ENCODE measurements at places on chromosomes 5 and 9.
A peak's percentile ranks its signal among the peaks of the same experiment; 100 is the strongest.

- DNase-seq = no peak
Measured at GRCh38 chr9:36871606-36872005, 162.5 kb downstream of the PAX5 start.

DNA sequence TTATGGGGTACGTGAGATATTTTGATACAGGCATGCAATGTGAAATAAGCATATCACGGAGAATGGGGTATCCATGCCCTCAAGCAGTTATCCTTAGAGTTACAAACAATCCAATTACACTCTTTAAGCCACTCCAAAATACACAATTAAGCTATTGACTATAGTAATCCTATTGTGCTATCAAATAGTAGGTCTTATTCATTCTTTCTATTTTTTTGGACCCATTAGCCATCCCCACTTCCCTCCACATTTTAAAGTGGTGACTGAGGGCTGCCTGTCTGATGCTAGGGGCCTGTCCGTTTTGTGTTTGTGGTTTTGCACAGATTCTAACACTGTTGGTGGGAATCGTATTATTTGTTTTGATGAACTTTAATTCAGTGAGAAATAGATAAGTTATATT lies 129.7 kb upstream of the DHFR start:
- no peak for DNase-seq

GRCh38 chr5:74578356-74579044 lies 62.0 kb downstream of the ENC1 start:
- no peak for DNase-seq

DNA sequence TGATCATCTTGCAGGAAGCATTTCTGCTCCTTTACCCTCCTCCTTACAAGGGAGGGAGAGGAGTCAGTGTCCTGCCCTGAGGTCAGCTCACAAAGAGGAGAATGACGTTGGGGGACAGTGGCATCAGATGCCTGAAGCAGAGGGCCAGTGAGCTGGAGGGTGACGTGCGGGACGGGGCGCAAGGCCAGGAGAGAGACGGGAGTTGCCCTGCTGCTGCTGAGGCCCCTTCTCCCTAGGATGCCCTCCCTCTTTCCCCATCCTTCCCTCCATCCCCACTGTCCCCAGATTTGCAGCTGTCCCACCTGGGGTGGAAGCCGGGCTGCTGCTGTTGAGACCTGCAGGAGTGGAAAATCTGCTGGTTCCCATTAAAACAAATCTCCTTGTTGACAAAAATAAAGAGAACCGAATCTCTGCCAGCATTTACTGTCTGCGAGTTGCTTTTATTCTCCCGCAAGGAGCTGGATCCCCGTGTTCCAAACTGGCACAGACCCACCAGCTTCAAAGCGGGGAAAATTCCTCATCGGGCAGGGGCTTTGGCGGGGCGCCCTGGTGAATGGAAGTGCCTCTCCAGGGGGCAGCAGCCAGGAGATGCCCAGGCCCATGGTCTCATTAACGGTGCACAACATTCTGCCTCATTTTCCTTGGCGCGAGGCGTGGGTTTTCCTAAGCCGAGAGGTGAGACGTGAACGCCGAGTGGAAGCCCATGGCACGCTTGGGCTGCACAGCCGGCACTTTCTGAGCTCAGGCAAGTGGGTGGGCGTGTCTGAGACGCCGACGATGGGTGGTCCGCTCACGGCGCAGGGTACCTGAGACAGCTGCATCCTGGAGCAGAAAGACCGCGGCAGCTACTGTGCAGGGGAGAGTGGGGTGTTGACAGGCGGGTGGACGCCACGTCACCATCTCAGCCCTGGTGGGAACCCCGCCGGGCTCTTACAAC lies 13.9 kb upstream of the COL5A1 start:
- DNase-seq = no peak

GRCh38 chr5:111697215-111697614 lies 59.8 kb downstream of the NREP start:
- DNase-seq = no peak

- DNase-seq = no peak
Measured at GRCh38 chr9:84701801-84702200, 32.3 kb downstream of the NTRK2 start.

GRCh38 chr9:134826336-134827285 lies 54.0 kb upstream of the FCN2 start:
- no peak for DNase-seq

DNA sequence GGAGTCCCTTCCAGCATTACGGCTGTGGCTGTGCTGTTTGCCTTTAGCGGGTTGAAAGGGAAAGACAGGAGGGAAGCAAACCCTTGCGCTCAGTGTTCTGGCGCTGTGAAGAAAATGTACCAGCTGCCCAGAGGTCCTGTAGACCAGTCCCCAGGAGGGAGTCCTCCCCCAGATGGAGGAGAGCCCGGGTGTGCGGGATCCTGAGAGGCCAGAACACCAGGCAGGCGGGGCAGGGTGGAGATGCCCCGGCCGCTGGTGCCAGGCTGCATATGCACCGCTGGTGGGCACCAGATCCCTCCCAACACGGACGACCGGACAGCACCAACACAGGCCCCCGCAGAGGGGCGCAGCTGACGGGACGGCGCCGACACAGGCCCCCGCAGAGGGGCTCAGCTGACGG lies 37.2 kb upstream of the SLC9A3 start:
- DNase-seq = no peak

GRCh38 chr5:158324236-158324635 lies 465.3 kb upstream of the CLINT1 start:
- DNase-seq = no peak

DNA sequence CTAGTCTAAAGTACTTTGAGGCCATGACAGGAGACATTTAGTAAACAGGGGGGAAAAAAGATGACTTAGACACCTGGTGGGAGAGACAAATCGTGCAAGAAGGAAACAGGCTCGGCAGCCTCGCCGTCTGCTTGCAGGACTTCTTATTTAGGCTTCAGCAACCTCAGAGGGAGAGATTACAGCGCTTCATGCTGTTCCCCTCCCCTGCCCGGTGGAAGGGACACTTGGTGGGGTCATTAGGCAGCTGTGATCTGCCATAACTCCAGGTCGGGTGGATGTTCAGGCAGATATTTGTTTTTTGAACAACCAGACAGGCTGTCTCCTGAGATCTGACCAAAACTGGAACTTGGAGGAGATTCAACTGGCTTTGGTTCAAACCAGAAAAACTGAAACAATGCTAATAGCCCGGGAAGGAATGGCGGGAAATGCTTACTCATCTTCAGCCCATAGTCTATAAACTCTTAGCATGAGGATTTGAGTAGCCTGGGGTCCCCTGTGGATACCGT lies 38.1 kb upstream of the CD180 start:
- peak; percentile 90 for DNase-seq

DNA sequence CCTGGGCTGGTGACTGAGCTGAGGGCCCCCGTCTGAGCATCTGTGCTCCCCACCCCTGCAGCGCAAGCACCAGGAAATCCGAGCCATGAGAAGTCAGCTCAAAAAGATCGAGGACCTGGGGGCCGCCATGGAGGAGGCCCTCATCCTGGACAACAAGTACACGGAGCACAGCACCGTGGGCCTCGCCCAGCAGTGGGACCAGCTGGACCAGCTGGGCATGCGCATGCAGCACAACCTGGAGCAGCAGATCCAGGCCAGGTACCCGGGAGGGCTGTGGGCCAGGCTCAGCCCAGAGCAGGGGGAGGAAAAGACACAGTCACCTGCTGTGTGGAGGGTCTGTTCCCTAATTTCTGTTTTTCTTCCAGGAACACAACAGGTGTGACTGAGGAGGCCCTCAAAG lies 24.6 kb downstream of the DYNC2I2 start:
- DNase-seq = no peak

GRCh38 chr5:139765409-139766217 lies 30.0 kb upstream of the PSD2 start:
- no peak for DNase-seq

- no peak for DNase-seq
Measured at GRCh38 chr5:37696190-37697021, 143.4 kb downstream of the GDNF start.

GRCh38 chr5:60883229-60883628 lies 39.2 kb upstream of the ELOVL7 start:
- no peak for DNase-seq

DNA sequence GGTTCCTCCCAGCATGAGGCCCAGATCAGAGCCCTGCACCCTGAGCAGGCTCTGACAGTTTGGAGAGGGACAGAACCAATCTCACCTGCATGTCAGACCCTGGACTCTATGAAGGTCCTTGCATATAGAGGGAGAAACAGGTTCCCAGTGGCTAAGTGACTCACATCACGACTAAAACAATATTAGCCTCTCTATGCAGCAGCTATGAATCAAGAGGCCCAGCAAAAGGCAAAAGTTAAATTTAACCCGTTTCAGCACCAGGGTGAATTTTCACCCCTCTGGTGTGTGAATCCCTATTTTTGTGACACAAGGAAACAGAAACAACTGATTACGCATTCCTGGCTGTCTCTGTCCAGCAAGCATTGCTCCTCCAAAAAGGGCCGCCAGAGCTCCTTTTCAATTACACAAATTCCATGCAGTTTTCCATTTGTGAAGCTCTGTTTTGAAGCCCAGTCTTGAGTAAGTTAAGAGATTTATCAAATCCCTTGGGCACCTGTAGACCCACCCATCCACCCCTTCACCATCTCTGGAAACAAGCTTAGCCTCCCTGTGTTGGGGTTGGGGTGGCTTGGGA lies 136.6 kb downstream of the GABBR2 start:
- no peak for DNase-seq

DNA sequence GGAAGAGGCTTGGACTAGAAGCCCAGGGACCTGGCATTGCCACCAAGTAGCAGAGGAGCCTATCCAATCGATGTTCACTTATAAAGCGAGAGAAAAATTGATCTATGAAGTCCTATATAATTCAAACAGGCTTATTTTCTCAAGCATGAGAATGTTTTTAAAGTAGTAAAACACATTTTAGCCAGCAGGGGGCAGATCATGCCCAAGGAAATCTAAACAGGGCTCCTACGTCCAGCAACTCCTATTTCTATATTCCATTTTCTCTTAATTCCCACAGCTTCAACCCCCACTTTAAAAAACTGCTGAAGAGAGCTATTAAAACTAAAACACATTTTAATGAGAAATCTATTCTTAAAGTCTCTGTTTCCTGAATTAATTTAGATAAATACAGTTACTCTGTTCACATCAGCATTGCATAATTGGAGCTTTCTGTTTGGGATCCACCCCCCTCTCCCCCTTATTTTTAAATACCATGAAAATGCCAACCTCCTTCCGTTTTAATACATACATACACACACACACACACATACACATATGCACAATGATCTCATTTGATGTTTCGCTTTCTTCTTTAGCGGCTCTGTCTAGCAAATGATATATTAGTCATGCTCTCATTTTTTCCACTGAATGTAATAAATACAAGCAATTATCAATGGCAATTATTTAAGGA lies 144.9 kb downstream of the MYO10 start:
- DNase-seq = no peak

DNA sequence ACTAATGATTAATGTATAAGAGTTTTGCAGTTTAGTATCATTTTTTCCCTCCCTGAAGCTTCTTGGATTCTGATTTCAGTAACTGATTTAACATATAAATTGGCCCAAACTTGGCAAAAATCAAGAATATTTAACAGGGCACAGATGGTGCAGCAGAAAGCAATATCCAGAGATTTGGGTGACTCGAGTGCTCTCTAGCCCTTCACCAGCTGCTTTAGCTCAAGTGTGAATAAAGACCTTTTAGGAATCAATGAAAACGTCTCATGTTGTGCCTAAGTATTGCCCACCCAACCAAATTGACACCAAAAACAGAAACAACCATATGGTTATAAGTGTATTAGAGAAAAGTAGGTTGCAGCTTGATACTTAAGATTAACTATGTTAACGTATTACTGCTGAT lies 933.4 kb upstream of the PTPRD start:
- DNase-seq = no peak

- DNase-seq = no peak
Measured at GRCh38 chr9:97394881-97395280, 17.0 kb upstream of the TDRD7 start.

GRCh38 chr5:78758169-78758839 lies 109.7 kb upstream of the LHFPL2 start:
- no peak for DNase-seq

DNA sequence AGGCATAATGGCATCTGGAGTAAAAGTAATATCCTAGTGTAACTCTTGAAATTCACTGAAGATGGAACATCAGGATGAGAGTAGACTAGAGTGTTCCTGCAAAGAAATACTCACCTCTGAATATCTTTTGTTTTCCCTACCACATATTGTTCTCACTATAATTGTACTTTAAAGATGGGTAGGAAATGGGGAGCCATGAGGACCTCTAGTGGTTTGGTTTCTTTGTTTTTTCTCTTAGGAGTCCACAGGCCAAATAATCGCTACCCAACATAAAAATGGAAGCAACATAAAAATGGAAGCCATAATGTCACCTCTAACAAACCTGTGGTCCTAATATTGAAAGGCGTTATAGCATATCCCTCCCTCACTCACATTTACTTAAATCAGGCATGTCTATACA lies 2375.8 kb downstream of the MAT2B start:
- DNase-seq = no peak

GRCh38 chr9:84919440-84919839 lies 249.9 kb downstream of the NTRK2 start:
- DNase-seq = no peak

GRCh38 chr9:19471737-19472648 lies 63.2 kb downstream of the ACER2 start:
- peak; percentile 8 for DNase-seq

- no peak for DNase-seq
Measured at GRCh38 chr9:129624947-129625346, 1.0 kb upstream of the NTMT1 start.

DNA sequence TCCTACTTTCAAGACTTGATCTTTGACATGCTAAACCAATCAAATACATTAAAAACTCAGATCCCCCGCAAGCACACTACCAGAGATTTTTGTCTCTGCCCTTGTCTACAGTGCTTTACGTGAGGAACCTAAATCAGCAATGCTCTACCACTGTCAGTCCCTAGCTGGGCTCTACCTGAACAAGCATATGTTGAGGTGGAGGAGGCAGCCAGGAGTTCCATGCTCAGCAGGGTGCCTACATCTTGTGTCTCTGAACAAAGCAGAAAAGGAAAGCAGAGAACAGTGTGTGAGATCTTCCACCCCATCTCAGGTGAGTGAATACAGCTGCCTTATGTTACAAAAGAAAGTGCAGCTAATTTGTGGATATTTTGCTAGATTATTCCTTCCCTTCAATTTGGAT lies 255.0 kb downstream of the NDUFS4 start:
- DNase-seq = no peak

GRCh38 chr5:148972974-148973374 lies 89.9 kb downstream of the SH3TC2 start:
- DNase-seq = peak; percentile 51

- no peak for DNase-seq
Measured at GRCh38 chr5:56739990-56740389, 75.4 kb upstream of the MAP3K1 start.

GRCh38 chr5:171447226-171447625 lies 27.8 kb downstream of the FGF18 start:
- no peak for DNase-seq

Measured in fibroblast of skin of left quadriceps (primary cell).